ENCODE measurements at places on chromosomes 5 and 9.

DNA sequence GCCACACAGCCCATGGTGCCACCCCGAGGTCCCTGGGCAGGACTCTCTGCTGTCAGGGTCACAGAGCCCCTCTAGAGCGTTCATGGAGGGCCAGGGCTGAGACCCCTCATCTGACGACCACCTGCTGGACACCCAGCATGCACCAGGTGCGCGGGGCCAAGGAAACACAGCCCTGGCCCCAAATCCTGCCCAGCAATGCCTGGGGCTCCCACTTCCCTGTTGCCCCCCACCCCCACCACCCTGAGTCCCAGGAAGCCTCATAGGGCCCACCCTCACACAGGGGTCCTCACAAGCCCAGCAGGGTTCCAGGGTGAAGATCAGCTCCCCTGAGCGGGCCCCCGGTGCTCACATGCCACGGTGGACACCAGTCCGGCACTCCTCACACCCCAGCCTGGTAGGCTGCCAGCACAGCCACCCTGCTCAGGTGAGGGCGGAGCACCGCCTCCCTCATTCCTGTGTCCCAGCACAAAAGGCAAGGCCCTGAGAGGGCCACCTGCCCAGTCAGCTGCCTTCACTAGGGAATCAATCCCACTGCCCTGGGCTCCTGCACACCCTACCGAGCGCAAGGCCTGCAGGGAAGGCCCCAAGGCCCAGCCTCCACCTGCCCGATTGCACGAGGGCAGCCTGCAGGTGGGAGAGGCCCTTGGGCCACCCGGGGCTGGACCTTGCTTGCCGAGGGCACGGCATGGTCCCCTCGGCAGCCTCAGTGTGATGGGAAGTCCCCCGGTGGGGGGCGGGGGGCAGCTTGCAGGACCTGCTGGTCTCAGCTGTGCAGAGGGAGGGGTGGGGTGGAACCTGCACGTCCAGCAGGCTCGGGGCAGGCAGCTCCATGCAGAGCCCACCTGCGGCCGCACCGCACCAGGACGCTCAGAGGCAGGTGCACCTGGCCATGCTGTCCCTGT, 56.4 kb upstream of the UBAC1 start:
- DNase-seq: peak; percentile 56

DNA sequence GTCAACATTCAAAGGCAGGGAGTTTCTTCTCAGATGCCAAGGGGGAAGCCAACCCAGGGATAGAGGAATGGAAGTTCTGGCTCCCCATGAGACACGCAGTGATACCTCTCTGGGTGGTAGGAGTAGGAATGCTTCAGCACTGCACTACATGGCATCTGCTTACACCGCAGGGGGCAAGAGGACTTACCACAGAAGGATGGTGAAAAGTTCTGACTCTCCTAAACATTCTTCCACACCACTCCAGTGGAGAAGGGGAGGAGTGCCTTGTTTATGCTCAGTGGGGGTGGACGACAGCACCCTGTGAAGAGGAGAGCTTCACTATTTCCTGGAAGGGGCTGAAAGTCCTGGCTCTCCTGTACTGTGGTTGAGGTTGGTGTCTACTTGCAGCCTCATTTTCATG, 1011.3 kb upstream of the WWC1 start:
- DNase-seq: no peak

- no peak for DNase-seq
Measured at GRCh38 chr9:106771608-106772007, 91.4 kb upstream of the ZNF462 start.

- DNase-seq: no peak
Measured at GRCh38 chr5:148465381-148466235, 81.8 kb downstream of the FBXO38 start.

DNA sequence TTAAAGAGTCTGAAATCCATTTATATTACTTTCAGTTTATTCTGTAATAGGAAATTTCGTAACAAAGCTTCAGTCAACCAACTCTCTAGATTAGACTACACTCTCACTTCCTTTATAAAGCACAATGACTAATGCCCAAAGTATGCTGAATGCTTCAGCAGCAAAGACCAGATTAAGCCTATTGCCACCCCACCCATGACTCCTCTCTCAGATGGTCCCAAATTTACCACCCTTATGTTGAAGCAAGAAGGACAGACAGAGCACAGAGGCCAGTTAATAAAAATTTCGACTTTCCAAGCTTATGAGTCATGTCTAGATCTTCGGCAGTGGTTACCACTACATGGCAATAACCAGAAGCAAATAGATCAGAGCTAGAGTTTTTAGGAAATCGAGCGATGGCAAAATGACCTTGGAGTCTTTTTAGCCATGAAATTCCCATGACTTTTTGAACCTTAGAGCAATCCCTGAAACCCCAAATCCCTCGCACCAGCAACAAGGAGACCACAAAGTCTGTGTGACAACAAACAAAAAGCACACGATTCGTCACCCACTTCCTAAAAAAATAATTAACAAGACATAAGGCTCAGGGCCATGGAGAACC, 287.8 kb upstream of the RASA1 start:
- DNase-seq: no peak
